ENCODE measurements at places on chromosomes 5 and 9.

GRCh38 chr9:87670572-87671264, 55.2 kb upstream of the CTSL start:
- DNase-seq: no peak

GRCh38 chr5:134175921-134176510, 734 bp downstream of the SKP1 start:
- no peak for DNase-seq

DNA sequence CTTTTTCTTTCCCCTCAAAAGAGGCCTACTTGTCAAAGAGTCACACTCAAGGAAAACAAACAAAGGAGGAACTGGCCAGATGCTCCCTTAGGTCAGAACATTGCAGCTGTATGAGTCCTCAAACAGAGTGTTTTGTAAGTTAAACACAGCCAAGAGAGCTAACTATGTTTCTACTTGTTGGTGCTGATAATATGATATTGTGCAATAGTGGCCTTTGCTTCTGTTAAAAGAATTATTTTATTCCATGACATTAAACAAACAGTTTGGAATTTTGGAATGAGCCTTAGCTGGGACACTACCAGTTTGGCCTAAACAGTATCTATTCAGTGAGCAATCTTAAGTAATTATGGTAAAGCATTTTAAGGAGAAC, 56.0 kb upstream of the TPD52L3 start:
- DNase-seq: no peak

GRCh38 chr5:58800356-58800755, 217.5 kb downstream of the RAB3C start:
- no peak for DNase-seq

GRCh38 chr5:264338-264737, 7.1 kb upstream of the PDCD6 start:
- DNase-seq: no peak

DNA sequence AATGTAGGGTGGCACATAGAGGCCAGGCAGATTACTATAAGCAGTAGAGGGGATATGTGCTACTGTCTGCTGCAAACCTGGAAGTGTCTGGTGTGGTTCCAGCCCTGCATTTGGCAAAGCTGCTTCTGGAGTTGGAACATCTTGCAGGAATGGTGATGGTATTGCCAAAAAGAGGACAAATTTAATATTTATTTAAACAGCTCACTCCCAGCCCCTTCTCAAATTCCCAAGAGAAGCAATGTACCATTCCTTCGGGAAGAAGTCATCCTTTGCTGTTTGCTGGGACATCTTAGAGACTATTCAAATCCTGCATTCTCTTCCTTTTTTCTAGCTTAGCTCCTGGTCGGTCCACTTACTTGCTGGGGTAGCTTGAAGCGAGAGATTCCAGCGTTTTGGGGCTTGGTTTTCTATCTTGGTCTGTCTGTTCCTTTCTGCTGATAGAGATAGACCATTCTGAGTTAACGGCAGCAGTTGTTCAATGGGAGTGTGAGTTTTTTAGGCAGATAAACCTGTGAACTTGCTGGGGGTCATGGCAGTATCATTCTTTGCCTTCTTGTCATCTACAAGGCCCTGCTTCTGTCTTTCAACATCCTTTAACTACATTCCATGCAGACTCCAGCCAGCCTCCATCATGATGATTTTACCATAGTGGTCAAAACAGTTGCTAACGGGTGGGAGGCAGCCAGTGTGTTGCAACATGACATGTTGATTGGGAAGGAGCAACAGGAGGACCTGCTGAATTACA, 69.9 kb downstream of the RCL1 start:
- no peak for DNase-seq

DNA sequence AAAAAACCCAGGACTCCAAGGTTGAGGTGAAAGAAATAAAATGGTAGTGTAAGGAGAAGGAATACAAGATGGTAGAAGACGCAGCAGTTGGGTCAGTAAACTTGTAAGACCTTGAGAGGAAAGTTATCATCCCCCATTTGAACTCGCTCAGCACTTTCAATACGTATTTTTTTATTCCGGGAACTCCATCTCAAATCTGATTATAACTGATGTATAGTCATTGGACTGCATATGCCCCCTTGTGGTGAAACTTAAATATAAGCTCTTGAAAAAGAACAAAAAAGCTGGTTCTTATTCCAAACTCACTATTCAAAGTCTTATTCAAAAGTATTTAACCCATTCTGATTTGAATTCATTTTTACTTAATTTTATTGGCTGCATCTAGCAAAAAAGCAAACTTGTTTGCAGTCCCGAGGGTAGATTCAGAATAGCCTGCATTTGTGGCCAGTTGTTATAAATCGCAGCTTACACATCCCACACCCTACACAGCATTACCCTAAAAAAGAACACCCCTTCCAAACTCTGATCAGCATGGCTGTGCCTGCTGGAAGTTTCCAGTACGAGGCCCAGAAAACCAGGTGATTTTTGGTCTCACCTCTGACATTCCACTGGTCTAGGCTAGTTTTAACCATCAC, 118.0 kb downstream of the ESM1 start:
- DNase-seq: no peak
